ENCODE measurements at places on chromosomes 3 and 15. TPM values are rescaled to one million over a fixed set of nuclear protein-coding genes. Genes with fewer than 3 reads are reported as not detected.

The UNC13C gene
- total RNA-seq: not detected

GRCh38 chr3:4321732-4322131 lies 18.6 kb downstream of the SETMAR start:
- no peak for DNase-seq

DNA sequence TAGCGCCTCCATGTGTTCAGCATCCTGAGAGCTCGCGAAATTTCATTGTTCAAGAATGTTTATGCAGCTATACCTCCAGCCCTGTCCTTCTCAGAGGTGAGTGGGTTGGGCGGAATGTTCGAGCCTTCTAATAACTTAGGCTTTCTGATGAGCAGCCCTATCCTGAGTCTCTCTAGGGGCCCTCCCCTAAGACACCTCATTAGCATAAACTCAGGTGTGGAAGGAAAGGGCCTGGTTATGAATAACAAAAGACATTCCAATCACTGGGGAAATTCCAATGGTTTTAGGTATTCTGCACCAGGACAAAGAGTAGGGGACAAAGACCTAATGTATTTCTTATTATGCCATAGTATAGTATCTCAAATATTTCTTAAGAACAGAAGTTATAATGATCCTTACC lies 138.1 kb upstream of the PDZRN3 start:
- no peak for DNase-seq

DNA sequence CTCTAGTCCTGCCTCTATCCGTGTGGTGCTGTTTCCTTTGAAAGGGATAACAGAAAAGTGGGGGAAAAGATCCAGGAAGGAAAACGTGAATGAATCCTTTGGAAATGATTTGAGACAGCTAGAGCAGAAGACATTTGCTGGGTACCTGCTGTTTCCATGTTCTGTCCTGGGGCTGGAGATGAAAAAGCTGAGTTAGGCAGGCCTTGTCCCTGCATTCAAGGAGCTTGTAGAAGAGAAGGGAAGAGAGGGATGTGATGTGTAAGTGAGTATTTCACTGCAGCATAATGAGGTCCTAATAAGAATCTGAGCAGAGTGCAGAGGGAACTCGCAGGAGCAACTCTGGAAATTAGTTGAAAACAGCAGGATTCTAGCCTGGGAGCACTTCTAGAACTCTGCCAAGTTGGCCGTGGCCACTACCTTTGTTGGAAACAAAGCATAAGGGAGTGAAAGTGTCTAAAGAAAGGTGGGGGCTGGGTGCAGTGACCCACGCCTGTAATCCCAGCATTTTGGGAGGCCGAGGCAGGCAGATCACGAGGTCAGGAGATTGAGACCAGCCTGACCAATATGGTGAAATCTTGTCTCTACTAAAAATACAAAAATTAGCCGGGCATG lies 13.8 kb upstream of the SEMA4B start:
- no peak for DNase-seq

GRCh38 chr3:99637368-99638111 lies 854 bp upstream of the COL8A1 start:
- DNase-seq: no peak

All from activated CD8-positive, alpha-beta T cell treated with anti-CD3 and anti-CD28 coated beads, Interleukin-2, amount 10 ng/mL, durations not matched to agents 7 days and 5 days (primary cell).